ENCODE measurements at places on chromosomes 1 and 21.

DNA sequence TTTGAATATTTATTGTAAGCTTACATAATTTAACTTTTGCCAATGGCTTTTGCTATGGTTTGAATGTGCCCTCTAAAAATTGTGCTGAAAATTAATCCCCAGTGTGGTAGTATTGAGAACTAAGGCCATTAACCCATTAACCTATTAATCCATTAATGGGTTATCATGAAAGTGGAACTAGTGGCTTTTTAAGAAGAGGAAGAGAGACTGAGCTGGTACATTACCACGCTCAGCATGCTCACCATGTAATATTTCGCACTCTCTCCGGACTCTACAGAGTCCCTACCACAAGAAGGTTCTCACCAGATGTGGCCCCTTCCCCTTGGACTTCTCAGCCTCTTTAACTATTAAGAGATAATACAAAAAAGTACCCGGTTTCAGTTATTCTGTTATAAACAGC is 164.4 kb upstream of the ZRANB2 start:
- no peak for DNase-seq

DNA sequence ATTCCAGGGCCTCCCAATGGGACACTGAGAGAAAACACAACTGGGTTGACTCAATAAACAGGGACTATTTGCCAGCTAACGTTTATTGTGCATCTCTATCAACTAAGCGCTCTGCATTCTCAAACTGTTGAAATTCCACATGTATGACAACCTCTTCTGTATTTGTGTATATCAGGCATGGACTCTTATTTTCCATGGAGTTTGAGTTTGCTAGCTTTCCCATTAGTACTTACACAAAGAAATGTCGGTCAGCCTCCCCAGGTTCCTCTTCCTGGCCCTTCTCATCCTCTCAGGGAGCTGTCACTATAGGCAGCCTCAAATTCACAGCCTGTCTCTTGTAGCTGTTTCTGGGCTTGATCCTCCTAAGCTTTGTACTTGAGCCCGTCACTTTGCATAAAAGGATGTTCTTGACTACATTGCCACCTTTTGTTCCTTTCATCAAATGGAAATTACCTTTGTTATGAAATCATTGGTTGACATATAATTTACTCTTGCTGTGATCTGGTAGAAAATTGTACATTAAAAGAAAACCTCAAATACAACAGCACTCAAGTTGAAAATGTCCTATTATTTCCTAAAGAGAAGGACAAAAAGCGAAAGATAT is 60.0 kb upstream of the NTPCR start:
- DNase-seq = no peak

DNA sequence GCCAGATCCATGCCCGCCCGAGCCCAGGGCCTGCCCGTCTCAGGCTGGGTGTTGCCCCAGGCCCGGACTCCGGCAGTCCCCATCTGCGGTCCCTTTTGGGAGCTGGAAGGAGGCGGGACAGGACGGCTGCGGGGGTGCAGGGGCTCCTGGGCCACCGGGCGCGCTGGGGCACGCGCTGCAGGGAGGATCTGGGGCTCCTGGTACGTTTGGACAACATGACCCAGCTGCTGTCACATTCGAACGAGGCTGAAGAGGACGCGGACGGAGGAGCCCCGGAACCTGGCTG is 6.6 kb upstream of the CALML6 start:
- DNase-seq = no peak

DNA sequence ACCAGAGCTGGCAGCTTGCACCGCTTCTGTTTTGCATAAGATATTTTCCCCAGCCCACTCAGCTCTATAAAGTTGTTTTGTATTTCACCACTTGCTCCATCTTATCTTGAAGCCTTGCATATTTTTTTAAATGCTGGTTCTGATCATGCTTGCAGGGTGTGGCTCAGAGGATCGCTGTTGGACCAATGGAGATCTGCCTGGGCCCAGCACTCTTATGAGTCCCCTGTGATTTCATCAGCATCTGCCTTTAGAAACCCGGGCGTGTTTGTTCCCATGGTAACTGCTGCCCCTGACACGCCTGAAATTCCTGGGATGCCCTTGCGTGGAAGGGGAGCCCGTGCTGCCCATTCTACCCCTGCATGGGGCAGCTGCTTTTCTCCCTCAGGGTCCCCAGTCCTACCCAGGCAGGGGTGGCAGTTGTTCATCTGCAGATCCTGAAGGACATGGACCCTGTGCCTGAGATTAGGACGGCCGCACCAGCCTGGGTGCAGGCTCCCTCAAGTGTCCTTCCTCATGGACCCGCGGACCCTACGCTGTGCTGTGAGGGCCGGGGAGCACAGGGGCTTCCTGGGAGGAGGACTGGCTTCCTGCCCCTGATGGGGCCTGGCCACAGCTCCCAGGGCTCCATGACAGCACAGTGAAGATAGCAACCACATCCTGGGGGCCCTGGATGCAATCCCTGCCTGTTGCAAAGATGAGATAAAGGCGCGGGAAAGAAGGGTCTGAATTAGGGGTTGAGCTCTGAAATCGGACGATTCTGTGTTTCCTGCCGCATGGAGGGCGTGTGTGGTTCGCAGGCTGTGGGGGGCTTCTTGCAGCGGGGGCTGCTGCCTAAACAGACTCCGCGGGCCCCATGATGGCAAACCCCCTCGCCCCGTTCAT is 226.5 kb downstream of the SDCCAG8 start:
- DNase-seq = no peak

- no peak for DNase-seq
Measured at GRCh38 chr1:10042746-10043145, 10.0 kb downstream of the UBE4B start.

GRCh38 chr21:41877901-41878830 is 978 bp downstream of the PRDM15 start:
- DNase-seq = no peak

- DNase-seq = no peak
Measured at GRCh38 chr1:201506092-201506491, 831 bp downstream of the CSRP1 start.

DNA sequence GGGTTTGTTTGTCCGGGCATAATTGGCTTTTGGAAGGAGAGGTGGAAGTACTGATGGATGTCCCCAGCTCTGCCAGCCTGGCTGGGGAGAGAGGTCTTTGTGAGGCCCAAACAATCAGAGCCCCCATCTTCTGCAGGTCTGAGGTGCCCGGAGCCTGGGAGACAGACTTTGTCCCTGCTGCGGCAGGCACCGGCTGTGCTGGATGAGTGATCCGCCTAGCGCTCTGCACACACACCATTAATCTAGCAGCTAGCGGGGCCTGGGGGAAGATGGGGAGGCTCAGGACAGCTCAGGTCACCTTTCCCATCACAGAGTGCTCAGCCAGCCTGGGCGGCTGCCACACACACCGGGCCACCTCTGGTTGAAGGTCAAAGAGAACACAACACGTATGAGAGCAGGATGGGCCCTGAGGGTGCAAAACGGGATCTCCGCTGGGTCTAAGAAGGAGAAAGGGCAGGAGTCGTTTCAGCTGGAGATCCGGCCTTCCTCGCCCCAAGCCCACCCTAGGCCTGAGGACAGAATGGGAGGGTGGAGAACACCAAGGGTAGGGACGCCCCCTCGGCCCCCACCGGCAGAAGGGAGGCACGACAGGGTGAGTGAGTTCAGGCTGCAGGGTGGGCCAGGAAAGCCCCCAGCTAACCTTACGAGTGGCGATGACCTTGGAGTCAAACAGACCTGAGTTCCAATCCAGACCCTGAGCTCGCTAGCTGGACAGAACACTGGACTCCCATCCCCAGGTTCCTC is 341.8 kb downstream of the NPHP4 start:
- no peak for DNase-seq

DNA sequence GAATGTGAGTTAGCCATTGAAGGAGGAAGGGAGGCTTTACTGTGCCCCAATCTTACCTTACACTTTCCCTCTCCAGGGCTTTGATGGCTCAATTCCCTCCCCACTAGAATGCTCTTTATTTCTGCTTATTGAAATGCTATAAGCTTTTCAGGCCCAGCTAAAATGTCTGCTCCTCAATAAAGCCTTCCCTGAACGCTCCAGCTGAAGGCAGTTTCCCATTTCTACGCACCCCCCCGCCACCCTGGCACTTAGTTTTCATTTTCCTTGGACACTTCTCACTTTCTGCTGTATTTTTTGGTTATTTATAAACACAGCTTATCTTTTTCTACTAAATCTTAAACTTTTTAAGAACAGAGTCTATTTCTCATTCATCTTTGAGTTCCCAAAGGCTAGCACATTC is 7.1 kb upstream of the TMEM167B start:
- no peak for DNase-seq

Data from activated CD8-positive, alpha-beta memory T cell treated with anti-CD3 and anti-CD28 coated beads for 1 hour (primary cell).